RWPE2 (cell line): ENCODE measurements at places on chromosomes 6 and 20.

DNA sequence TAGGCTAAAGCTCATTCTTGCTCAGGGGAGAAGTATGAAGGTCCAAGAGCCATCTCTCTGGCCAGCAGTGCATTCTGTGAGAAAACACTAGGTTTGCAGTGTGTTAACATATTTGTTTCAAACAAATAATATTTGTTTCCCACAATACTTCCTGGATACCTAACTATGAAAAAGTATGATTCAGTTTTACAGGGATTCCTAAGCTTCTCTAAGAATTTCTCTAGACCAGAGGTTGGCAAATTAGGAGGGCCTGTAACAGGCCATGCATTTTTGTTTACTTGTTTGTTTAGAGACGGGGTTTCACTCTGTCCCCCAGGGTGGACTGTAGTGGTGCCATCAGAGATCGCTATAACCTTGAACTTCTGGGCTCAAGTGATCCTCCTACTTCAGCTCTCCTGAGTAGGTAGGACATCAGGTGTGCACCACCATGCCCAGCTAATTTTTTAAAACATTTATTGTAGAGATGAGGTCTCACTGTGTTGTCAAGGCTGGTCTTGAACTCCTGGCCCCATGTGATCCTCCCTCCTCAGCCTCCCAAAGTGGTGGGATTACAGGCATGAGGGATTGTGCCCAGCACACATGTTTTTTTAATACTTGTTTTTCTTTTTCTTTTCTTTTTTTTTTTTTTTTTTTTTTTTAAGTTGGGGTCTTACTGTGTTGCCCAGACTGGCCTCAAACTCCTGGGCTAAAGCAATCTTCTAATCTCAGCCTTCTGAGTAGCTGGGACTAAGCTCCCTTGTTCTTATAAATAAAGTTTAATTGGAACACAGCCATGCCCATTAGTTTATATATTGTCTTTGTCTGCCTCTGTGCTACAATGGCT, 71.7 kb downstream of the ADGRG6 start:
- no peak for DNase-seq

GRCh38 chr6:15628499-15629131, 34.2 kb downstream of the DTNBP1 start:
- no peak for DNase-seq

DNA sequence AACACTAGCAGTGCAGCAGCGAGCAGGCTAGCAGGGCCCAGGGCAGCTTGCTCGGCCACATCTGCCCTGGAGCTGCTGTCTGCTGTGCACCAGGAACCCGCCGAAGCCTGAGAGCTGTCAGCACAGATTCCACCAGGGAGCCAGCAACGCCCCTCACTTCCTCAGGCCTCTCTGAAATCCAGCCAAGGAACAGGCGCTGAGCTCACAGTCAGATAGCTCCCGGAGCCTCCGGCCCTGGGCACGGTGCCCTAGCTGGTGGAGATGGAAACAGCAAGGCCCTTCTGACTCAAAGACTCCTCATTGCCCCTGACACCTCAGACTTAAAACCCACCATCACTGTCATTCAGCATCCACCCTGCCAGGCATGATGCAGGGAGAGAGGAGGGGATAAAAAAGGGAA, 839.4 kb downstream of the MAFB start:
- DNase-seq: peak; percentile 83

GRCh38 chr6:108584323-108584722, 23.6 kb downstream of the FOXO3 start:
- no peak for DNase-seq

GRCh38 chr6:139690007-139690406, 315.6 kb upstream of the CITED2 start:
- DNase-seq: no peak
